ENCODE measurements at places on chromosomes 16 and 17.

DNA sequence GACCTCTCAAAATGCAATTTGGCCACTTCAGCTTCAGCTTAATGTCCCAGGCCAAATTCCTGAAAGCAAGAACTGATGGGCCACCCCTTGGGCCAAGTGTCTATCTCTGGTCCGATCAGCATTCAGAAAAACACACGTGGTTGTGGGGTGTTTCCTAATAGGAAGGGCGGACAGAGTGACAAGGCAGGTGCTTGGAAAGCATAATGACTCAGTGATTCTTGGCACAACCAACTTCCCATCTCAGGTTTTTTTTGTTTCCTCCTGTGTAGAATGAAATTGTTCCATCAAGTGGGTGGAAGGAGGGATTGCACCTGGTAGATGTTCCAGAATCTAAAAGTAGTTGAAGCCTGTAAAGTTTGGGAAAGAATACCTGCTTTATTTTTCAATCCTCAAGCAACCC lies 155.6 kb downstream of the HS3ST2 start:
- no peak for DNase-seq

GRCh38 chr17:57574040-57574513 lies 171.0 kb downstream of the CCDC182 start:
- DNase-seq: peak; percentile 52

GRCh38 chr16:49947907-49948678 lies 76.9 kb upstream of the CNEP1R1 start:
- no peak for DNase-seq

- peak; percentile 76 for DNase-seq
These were observed 31.5 kb downstream of the SIAH1 start for GRCh38 chr16:48353565-48354163.

- peak; percentile 55 for DNase-seq
These were observed 579 bp upstream of the CYBA start for GRCh38 chr16:88651276-88651988.

GRCh38 chr17:28896884-28897768 lies at the start of gene FLOT2:
FLOT2 (minus strand) TSS chr17:28897733; CDS start chr17:28897574, 159 bp downstream.
- DNase-seq: no peak

DNA sequence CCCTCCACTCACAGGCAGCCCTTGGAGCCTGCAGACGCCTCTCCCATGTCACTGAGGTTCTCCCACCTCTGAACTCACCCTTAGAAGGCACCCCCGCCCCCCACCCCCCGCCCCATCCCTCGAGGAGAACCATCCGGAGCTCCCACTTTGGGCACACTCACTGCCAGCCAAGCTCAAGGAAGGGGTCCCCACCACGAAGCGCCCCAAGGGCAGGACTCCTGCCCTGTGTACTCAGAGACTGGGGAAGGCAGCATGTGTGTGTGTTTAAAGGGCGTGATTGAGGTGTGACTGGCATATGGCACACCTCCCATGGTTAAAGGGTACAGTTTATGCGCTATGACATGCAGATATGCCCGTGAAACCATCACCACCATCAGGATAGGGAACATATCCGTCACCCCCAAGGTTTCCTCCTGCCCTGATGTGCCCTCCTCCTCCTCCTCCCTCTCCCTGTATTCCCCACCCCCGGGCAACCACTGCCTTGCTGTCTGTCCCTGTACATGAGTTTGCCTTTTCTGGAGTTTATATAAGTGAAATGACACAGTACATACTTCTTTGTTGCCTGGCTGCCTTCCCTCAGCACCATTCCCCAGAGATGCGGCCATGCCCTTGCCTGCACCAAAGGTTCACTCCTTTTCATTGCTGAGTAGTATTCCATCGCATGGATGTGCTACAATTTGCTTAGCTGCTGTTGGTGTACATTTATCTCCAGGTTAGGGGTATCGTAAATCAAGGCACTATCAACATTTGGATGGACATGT lies 14.0 kb upstream of the RBFOX3 start:
- no peak for DNase-seq

DNA sequence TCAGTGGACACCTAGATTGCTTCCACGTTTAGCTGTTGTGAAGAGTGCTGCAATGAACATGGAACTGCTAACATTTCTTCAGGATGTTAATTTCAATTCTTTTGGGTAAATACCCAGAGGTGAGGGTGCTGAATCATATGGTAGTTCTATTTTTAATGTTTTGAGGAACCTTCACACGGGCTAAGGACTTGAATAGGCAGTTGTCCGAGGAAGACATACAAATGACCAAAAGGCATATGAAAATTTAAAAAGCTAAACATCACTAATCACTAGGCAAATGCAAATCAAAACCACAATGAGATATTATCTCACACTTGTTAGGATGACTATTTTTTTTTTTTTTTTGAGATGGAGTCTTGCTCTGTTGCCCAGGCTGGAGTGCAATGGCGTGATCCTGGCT lies 173.3 kb downstream of the PRKCB start:
- no peak for DNase-seq

DNA sequence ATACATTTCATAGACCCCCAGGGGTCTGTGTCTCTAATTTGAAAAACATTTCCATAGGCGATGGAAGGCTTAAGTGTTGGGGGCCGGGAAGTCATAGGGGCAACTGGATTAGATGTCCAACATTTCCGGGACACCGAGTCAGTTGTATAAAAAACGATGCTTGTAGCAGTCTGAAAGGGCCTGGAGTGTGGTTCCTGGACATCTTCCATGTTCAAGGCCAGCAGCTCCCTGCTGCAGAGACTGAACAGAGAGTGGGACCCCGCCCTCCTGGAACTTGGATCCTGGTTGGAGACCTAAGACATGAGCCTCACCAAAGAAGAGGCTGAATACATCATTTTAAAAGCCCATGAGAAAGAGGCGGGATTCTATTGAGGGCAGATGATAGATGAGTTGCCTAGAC lies 82.0 kb upstream of the ZNF423 start:
- no peak for DNase-seq

GRCh38 chr17:36461330-36462110 lies 25.0 kb upstream of the ZNHIT3 start:
- no peak for DNase-seq

DNA sequence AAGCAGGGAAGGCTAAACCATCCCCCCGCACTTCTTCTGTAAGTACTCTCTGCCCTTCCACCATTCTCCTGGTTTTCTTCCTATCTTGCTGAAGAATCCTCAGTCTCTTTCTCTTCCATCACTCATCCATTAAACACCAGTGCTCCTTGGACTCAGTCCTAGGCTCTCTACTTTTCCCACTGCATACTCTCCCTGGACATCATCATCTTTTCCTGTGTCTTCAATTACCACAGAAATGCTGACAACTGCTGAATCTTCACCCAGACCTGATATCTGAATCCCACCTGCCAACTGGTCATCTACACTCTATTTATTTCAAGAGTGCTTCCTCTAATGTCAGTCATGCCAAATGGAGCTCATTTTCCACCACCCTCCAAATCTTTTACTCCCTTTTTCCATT lies 53.8 kb upstream of the ARL6IP1 start:
- no peak for DNase-seq

- no peak for DNase-seq
These were observed 98.4 kb downstream of the ADCY9 start for GRCh38 chr16:4017807-4018206.

- no peak for DNase-seq
These were observed 6.6 kb downstream of the GPS1 start for GRCh38 chr17:82058230-82058854.

GRCh38 chr16:29029168-29029994 lies 44.5 kb downstream of the LAT start:
- peak; percentile 88 for DNase-seq

GRCh38 chr17:42608305-42609181 lies 631 bp downstream of the RETREG3 start:
- no peak for DNase-seq

DNA sequence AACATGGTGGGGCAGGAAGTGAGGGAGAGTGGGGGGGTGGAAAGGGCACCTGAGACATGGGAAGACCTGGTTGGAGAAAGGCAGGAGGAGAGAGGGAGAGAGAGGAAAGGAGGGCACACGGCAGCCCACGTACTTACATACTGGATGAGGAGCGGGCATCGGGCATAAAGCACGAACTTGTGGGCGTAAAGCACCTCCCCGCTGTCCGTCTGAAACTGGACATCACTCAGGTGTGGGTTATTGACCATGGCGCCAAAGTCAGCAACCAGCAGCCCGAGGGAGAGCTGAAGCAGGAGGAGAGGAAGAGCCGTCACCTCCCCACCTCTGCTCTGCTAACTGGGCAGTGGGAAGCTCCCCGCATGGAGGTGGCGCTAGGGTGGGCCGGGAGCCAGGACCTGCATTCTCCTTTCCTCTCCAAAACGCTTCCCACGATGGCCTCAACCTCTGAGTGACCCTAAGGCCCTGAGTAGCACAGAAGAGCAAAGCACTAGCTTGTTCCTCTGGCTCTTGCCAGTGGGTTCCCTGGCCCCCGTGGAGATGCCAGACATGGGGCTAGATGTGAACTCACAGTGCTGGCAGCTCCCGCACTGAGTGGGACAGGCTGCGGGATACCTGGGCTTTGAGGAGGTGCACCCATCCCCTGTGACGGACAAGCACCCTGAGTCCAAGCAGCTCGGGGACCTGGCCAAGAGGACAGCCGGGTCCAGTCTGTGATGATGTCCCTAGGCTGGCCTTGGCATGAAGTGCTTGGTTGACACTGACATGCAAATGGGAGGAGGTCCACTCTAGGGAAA lies 16.9 kb downstream of the SLX4 start:
- DNase-seq: no peak

DNA sequence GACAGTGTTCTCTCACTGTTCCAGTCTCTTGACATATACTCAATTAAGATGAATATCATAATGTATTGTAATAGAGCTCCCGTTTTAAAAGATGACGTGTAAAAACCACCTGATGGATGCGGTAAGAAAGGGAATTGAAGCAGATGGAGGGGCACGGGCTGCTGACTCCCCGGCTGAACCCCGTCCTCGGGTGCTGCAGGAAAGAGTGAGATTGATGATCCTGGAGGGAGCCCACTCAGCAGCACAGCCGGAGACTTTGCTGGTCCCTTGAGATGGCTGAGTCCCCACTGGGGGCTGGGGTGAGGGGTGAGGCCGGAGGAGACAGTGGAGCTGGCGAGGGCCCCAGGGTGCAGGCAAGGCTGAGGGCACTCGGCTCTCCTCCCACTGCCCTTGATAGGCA lies 217.4 kb downstream of the RPTOR start:
- no peak for DNase-seq
